Smooth muscle cell of the coronary artery (primary cell): ENCODE measurements at places on chromosomes 16 and 17. TPM values are rescaled to one million over a fixed set of nuclear protein-coding genes. Genes with fewer than 3 reads are reported as not detected.

FOXO3B gene
- total RNA-seq: 2.7 and 3.8 TPM in 2 replicates

PIGW gene
- total RNA-seq: 0.70 and 5.3 TPM in 2 replicates

RND2 gene
- 0.53 and 0.82 TPM in 2 replicates for total RNA-seq

KATNIP gene
- total RNA-seq: 16.5 and 20.0 TPM in 2 replicates

FOXJ1 gene
- not detected in 2 replicates for total RNA-seq

CRISPLD2 gene
- total RNA-seq: 0.98 and 2.8 TPM in 2 replicates

CFAP97D1 gene
- total RNA-seq: under 0.01 TPM in 1 of 2 replicates, not detected in the other

ARL17A gene
- total RNA-seq: 1.3 and 2.1 TPM in 2 replicates

PNMT gene
- not detected in 2 replicates for total RNA-seq

SDK2 gene
- 0.08 TPM in 1 of 2 replicates, not detected in the other for total RNA-seq

CXCL16 gene
- 0.59 and 0.83 TPM in 2 replicates for total RNA-seq

C16orf86 gene
- total RNA-seq: 1.6 and 3.6 TPM in 2 replicates

HSD17B1 gene
- 1.8 and 8.9 TPM in 2 replicates for total RNA-seq
